Putamen (tissue), 1 donor: ENCODE measurements at places on chromosomes 5 and 9.
A peak's percentile ranks its signal among the peaks of the same experiment; 100 is the strongest.

- DNase-seq = peak; percentile 64
These were observed 10.5 kb upstream of the IRF1 start for GRCh38 chr5:132500931-132501628.

- no peak for DNase-seq
These were observed 51.5 kb downstream of the CEP120 start for GRCh38 chr5:123371575-123372179.

DNA sequence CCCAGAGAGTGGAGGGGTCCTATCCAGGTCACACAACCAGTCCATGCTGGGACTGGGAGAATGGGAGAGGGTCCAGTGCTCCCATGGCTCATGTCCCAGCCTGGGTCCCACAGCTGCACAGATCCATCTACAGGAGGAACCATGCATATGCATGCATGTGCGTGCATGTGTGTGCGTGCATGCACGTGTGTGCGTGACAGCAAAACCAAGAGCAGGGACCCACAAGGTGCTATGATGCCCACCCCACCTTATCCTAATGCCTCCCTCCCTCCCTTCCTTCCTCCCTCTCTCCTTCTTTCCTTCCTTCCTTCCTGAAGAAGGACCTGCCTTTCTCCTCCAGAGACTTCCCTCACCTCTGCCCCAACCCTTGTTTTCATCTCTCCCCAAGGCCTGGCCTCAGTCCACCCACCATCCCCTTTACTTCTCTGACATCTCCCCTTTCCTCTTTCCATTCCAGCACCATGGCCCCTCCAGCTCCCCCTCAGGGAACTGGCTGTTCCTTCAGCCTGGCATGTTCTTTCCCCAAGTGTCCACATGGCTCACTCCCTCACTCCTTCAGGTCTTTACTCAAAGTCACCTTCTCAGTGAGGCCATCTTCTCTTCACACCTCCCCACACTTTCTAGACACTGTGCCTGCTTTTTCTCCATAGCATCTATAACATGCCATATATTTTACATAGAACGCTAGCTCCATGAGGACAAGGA, 21.8 kb downstream of the AQP7 start:
- no peak for DNase-seq

- no peak for DNase-seq
These were observed 18.1 kb downstream of the ZNF618 start for GRCh38 chr9:113894166-113894565.

DNA sequence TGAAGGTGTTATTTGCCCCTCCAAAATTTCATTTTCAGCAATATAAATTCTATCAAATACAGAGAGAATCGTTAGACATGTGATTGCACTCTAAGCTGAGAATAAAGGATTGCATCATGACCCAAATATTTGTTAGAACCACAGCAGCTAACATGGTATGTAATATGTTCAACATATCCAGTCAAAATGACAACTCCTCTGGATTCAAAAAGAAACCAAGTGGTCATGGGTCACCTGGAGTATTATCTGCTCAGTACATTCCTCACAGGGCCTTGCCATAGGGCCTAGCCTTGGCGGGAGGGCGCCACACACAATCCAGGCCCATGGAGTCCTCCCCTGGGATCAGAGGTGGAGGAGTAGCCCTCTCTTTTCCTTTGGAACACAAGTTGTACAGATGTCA, 179.2 kb downstream of the HSD17B3 start:
- DNase-seq = no peak

DNA sequence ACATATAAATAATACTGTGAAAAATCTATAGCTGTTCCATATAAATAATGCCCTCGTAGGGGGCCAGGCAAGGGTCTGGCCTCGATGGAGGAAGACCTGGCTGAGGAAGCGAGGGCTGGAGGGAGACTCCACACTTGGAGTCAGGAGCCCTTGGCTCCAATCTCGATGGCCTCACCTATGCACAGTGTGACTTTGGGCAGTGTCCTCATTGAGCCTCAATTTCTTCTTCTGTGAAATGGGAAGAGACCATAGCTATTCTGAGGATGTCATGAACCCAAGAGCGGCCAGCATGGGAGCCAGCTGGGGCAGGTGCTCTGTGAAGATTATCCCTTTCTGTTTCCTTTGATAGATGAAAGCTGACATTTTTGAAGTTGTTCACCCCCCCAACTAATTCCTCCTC, 24.8 kb downstream of the ANGPTL2 start:
- DNase-seq = no peak

GRCh38 chr9:114141553-114142402, 13.6 kb upstream of the COL27A1 start:
- no peak for DNase-seq

GRCh38 chr5:59615272-59615671, 278.3 kb downstream of the PDE4D start:
- no peak for DNase-seq
